Activated CD4-positive, alpha-beta T cell treated with anti-CD3 and anti-CD28 coated beads, Interleukin-10, Interleukin-2, amounts not matched to agents 100 ng/mL and 50 ng/mL, durations not matched to agents 16 hours and 8 hours (primary cell): ENCODE measurements at places on chromosomes 16 and 17.

GRCh38 chr17:33239702-33240101, 53.4 kb downstream of the ASIC2 start:
- DNase-seq = no peak

DNA sequence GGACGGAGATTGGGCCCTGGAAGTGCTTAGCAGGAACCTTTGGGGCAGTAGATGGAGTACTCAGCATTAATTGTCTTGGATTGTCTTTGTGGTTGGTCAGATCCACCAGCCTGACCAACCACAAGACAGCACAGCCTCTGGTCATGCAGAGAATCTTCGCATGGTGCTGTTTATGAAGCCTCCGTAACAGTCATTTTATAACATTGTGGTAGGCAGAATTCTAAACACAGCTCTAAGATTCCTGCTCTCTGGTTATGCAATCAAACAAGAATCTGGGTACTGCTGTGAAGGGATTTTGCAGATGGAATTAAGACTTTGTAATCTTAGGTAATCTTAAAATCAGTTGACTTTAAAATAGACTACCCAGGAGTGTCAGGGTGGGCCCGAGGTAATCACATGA, 312.2 kb upstream of the GOT2 start:
- DNase-seq = no peak

GRCh38 chr17:77872714-77873499, 85.6 kb upstream of the TNRC6C start:
- no peak for DNase-seq

GRCh38 chr17:2244545-2245525, 58.8 kb downstream of the SMG6 start:
- peak; percentile 87 for DNase-seq

DNA sequence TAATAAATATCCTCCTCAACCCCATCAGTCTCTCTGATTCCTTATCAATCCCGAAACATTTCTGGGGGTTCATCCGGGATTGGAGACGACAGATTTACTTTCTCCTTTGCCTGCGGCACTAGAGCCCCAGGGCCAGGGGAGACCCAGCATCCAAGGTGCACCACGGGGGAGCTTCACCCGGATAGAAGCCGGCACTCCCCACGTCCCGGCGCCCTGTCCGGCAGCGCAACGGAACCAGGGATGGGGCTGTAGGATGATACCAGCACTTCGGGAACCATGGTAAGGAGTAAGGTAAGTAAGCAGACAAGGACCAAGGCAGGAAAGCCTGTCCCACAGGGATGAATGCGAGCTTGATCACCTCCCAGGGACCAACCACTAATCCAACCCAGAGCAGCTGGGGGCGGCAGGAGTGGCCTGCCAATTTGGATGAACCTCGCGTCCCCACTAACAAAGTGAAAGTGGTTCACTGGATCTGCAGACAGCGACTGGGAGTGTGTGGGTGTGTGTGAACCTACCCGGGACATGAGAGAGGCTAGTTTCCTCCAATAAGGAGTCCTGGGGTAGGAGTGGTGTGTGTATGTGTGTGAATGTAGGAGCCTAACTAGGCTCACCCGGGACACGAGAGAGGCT, 11.9 kb downstream of the POLR3K start:
- peak; percentile 0 for DNase-seq

- DNase-seq = no peak
Measured at GRCh38 chr16:55189224-55189623, 134.8 kb upstream of the IRX6 start.

GRCh38 chr17:62134397-62134796, 69.3 kb upstream of the MED13 start:
- DNase-seq = no peak

DNA sequence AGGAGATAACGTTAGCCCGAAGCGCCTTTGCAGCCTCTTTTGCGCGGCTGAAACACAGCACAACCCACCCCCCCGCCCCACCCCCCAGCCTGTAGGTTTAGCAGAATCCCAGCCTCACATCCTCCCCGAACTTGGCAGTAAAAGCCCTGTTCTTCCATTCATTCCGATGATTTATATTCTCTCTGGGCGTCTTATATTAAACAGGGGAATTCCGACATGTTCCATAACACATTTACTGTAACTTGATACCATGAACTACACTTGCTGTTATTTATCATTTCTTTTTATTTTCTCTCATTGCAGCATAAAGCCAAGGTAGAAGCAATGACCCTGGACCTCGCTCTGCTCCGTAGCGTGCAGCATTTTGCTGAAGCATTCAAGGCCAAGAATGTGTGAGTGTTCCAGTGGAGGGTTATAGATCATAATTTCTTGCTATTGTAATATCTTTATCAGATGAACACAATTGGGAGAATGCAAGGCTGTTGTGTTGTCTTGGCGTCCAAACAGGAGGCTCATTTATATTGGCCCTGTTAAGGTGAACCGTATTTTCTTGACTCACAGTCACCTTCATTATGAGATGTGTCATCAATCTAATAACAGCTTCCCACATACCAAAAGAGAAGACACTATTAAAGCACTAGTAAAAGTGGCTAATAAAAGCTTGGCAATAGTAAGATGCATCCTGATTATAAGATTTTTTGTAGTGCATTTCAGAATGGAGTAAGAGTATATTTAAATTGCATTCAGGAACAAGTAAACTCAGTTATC, 287.3 kb downstream of the WWOX start:
- no peak for DNase-seq

DNA sequence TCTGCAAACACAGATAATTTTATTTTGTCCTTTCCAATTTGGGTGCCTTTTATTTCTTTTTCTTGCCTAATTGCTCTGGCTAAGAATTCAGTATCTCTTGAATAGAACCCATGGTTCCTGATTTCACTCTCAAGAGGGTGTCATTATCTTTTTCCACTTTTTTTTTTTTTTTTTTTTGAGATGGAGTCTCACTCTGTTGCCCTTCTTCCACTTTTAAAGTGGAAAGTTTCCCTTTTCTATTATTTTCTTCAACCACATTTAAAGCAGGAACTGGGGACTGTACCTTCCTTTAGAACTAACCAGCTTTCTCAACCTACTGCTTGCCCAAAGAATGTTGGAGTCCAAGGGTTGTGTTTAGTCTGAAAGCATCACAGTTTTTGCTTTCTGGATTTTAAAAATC, 31.1 kb downstream of the SLFN11 start:
- no peak for DNase-seq

GRCh38 chr16:78490431-78490830, 391.0 kb downstream of the WWOX start:
- DNase-seq = no peak

DNA sequence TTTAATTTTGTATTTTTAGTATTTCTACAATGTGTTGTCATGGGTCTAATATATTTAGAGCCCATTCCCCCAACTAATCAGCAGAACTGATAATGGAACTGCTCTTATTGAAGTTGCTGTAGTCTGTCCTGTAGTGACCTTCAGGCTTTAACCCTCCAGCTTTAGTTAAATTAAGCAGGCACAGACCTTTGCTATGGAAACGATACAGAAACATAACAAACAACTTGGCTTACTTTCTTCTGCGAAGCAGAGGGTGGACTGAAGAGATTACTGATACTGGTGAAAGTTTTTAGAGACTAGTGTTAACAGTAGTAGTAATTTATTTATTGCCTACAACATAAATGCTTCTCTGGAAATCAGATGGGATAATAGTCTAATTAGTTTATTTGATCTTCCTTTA, 61.4 kb downstream of the NFATC3 start:
- DNase-seq = peak; percentile 22

- no peak for DNase-seq
Measured at GRCh38 chr16:2043667-2044451, 3.8 kb downstream of the NTHL1 start.

DNA sequence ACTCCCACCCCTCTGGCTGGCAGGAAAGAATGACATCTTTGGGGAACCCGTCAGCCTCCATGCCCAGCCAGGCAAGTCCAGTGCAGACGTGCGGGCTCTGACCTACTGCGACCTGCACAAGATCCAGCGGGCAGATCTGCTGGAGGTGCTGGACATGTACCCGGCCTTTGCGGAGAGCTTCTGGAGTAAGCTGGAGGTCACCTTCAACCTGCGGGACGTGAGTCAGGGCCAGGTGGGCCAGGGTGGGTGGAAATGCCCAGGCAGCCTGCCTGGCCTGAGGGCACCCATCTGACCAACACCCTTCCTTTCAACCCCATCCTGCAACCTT, 8.1 kb upstream of the DCAF7 start:
- no peak for DNase-seq

GRCh38 chr17:71870546-71870862, 250.3 kb upstream of the SOX9 start:
- no peak for DNase-seq

GRCh38 chr17:35089586-35090296, 26.2 kb upstream of the RFFL start:
- peak; percentile 65 for DNase-seq

DNA sequence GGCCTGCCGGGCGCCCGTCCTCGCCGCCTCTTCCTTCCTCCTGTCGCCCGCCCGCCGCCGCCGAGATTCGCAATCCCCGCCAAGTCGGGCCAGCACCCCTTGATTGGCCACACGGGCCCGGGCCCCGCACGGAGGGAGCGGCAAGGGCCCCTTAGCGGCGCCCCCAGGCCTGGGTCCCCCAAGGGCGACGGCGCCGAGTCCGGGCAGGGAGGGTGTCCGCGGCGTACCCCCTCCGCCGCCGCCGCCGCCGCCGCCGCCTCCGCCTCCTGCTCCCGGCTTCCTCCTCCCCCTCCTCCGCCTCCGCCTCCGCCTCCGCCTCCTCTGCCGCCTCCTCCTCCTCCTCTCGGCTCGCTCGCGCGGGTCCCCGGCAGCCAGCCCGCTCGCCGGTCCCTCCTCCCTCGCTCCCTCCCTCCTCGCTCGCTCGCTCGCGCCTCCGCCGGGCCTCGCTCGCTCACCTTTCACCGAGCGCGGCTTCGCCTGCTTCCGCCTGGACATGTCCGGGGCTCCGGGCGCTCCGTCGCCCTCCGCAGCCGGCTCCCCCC, 561 bp downstream of the ZNF423 start:
- peak; percentile 80 for DNase-seq

GRCh38 chr16:29290631-29291247, 115.8 kb downstream of the NPIPB11 start:
- DNase-seq = peak; percentile 82

- DNase-seq = no peak
Measured at GRCh38 chr16:47025641-47026040, 52.2 kb upstream of the DNAJA2 start.

DNA sequence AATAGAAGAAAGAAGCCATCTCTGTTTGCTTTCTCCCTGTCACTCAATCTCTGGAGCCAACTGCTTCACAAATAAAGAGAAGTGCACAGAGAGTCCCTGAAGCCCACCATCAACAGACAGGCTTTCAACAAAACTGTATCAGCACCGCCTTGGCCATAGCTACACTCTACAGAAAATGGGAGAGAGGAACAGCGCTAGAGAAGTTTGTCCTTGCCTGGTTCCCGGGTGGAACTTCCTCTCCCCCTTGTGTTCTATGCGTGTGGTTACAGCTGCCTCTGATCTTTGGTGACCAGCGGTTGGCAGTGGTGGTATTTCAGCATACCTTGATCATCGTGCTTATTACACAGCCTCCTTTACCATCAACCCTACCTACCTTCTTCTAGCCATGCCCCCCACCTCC, 91.4 kb upstream of the CCL2 start:
- no peak for DNase-seq

GRCh38 chr17:66855204-66855603, 20.3 kb downstream of the CACNG5 start:
- DNase-seq = peak; percentile 34

DNA sequence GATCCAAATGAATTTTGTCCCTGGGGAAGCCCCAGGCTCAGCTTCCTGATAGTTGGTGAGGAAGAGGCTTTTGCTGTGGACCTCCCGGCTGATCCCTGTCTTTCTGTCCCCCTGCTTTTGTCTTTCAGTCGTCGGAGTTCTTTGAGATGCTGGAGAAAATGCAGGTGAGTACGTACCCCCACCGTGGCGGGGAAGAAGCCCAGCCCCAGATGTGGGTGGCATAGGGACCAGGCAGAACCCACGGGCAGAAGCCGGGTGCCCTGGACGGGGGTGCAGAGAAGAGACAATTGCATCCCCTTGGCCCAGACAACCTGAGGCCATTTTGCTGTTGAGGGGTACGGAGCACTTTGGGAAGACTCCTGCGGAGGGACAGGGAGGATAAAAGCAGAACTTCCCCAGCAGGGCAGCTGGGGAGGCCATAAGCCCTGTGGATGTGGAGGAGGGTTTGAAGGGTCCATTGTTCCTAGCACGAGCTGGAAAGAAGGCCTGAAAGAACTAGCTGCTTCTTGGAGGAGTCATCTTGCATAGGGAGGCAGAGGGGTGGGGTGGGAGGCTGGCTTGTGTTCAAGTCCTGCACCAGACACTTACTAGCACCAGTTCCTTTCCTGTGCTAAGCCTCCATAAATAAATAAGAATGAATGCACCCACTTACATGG, 105.6 kb downstream of the OR1D5 start:
- DNase-seq = no peak

DNA sequence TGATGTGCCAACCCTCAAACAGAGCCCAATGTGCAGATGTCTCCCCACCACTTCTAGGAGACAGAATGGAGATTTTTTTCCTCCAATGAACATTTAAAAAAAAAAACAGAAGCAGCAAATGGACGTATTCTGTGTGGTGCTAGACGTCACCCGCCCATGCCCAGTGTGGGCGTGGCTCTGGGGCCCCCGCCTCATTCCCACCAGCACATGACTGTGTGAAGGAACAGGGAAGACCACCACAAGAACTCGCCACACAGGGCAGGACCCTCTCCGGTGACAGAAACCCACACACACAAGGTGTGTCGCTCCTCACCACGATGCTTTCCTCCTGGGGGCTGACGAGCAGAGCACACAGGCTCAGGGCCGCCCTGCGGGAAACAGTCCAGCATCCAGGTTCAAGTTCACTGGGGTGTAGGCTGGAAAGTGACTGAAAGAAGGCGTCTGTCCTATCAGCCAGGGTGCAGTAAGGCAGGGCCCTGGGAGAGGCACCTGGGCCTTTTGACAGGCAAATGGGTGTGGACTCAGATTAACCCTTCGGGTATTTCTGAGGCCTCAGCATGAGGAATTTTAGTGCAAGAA, 53.5 kb downstream of the KLHDC4 start:
- DNase-seq = no peak

- DNase-seq = no peak
Measured at GRCh38 chr17:10178506-10178991, 19.9 kb downstream of the GAS7 start.

- DNase-seq = no peak
Measured at GRCh38 chr17:42509409-42509808, 26.6 kb upstream of the NAGLU start.

DNA sequence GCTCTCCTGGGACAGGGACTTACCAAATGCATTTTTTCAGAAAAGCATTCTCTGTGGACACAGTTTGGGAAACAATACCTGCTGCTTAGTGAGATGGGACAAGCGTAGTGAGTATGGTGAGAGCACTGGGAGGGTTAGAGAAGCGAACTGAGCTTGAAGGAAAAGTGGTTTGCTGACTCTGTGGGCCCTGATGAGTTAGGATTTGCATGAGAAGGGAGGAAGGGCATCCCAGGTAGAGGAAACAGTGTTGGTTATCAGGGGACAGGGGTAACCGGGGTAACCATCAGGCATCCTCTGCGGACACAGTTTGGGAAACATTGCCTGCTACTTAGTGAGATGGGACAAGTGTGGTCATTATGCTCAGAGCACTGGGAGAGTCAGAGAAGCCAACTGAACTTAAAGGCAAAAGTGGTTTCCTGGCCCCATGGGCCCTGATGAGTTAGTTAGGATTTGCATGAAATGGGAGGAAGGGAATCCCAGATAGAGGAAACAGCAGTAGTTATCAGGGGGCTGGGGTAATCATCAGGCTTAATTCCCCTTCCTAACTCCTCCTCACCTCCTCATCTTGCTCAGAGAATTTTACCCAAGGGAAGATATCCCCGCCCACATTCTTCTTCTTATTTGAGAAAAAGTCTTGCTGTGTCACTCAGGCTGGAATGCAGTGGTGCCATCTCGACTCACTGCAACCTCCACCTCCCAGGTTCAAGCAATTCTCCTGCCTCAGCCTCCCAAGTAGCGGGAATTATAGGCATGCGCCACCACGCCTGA, 319.3 kb downstream of the RBFOX1 start:
- DNase-seq = no peak
